ENCODE measurements at places on chromosomes 5 and 9.
A peak's percentile ranks its signal among the peaks of the same experiment; 100 is the strongest.

DNA sequence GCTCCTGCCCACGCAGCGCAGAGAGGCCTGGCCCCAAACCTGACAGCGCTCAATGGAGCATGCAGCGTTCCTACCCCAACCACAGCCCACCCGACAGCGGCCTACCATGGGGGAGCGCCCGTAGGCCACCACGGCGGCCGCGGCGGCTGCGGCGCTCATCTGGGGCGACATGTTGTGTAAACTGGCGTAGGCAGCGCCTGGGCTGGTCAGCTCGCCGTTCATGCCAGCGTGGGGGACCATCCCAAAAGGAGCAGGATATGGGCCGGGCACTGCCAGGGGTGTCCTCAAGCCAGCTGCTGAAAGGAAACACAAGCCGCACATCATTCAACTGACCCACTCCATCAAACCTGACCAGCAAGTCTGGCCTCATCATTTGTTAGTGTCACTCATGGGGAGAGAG is 77.7 kb downstream of the TLE1 start:
- DNase-seq = no peak

DNA sequence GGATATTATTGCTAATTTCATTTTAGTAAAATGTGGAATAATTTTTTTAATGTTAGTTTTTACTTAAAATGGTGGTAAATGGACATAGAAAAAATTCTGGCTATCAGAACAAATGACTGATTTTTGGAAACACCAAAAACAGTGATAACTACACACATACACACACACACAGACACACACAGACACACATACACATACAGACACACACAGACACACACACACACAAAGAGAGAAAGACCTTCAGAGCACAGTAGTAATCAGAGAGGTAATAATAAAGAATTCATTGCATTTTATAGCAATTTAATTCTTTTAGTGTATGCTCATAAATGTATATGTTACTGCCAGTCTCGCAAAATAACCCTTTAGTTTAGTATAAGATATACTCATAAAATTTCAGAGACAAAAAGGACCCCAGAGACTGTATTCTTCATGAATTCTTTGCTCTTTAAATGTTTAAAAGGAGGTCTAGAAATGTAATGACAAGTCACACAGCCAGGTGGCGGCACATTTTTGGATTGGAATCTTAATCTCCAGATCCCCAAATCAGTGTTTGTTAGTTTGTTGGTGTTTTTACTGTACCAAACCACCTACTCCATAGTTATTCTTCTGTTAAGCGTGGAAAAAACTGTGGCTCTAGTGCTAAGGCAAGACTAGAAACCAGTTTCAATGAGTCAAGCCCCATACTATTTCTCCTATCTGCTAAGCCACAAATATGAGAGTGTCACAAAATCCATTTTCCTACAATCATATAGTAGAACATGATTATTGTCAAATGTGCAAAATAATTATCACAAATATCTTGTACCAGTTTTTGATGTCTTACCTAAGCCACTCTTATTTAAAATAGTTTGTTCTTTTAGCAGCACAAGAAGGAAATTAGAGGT is 109.9 kb downstream of the EDIL3 start:
- DNase-seq = no peak

DNA sequence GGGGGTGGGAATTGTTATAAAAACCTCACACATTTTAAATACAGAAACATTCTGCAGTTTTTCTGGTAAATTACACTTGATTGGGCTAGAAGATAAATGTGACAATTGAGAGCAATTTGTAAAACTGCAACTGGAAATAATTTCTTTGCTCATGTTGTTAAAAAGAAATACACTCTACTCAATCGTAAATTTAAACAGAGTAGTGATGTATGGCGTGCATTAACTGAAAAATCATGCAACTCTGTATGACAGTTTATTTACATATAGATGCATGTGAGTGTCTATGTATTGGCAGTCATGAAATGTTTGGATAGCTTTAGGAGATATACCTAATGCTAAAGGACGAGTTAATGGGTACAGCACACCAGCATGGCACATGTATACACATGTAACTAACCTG is 554.9 kb downstream of the PRELID2 start:
- DNase-seq = no peak

- no peak for DNase-seq
Measured at GRCh38 chr9:87108661-87109060, 161.4 kb upstream of the GAS1 start.

DNA sequence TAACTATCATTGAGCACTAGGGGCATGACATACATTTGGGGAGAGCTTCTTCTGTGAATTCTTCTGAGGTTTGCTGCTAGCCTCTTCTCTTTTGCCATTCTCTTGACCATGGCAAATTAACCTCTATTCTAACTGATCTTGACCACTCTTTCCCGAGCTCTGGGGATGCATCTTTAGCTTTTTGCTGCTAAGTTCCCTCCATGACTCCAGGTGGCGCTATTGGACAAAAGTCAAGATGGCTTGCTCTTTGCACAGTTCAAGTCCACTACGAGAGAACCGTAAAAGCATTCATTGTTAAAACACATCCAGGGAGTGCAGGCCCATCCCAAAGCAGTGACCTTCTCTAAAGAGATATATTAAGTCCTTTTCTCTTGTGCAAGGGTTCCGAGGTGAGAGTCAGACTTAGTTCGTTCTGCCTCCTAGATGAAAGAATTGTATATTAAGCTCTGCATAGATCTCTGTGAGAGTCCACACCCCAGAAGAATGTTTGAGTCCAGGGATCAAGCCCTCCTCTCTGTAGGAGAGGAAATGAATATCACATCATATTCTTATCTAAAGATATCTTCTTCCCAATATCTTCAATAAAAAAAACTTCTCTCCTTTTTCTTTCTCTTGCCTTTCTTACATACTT is 1152.9 kb upstream of the CDH6 start:
- peak; percentile 58 for DNase-seq

DNA sequence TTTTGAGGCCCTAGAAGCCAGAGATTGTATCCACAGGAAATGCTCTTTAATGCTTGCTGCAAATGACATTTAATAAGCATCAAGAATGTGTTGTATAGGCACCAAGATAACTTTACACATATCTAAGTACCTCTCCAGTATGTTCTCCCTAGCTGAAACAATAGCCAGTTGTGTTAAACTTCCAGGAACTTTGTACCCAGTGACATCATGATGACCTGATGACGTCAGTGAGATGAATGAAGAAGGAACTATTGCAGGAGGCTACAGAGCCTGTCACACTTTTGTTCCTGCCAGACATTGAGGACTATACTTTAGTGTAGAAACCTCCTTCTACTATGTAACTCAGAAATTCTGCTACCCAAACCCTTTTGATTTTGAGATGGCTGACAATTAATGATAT is 129.8 kb downstream of the CD180 start:
- no peak for DNase-seq

GRCh38 chr5:63262185-63262981 is 683.8 kb downstream of the LRRC70 start:
- DNase-seq = no peak

GRCh38 chr5:116355819-116356601 is 218.6 kb downstream of the SEMA6A start:
- no peak for DNase-seq

GRCh38 chr9:80163889-80164288 is 592.1 kb downstream of the TLE4 start:
- no peak for DNase-seq

- DNase-seq = no peak
Measured at GRCh38 chr9:92685022-92685421, 15.1 kb upstream of the IPPK start.

DNA sequence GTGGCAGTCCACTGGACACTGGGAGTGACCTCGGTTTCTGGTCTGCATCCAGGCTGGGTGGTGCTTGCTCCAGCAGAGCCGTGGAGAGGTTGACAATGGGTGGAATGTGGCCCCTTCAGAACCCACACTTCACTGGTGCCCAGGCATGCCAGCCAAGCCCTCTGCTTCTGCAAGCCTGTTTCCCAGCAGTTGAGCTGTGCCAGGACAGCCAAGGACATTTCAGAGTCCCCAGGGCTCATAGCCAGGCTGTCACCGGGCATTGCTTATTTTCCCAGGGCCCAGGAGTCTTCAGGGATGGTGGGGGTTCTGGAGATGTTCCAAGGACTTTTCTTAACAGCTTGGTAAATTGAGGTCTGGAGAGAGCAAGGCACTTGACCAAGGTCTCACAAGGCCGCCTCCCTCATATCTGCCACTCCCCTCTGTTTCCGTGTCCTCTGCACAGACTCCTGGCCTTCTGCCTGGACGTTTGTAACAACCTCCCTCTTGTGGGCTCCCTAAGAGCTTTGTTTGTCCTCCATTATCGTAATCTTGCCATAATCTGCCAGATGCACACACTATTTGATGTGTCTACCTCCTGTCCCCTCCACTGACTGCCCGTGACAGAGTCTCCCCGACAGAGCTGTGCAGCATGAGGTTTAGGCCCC is 3.8 kb upstream of the NDST1 start:
- no peak for DNase-seq

GRCh38 chr5:96687080-96687479 is 24.9 kb downstream of the CAST start:
- DNase-seq = no peak

- DNase-seq = no peak
Measured at GRCh38 chr5:135211791-135212190, 177.8 kb upstream of the PITX1 start.

DNA sequence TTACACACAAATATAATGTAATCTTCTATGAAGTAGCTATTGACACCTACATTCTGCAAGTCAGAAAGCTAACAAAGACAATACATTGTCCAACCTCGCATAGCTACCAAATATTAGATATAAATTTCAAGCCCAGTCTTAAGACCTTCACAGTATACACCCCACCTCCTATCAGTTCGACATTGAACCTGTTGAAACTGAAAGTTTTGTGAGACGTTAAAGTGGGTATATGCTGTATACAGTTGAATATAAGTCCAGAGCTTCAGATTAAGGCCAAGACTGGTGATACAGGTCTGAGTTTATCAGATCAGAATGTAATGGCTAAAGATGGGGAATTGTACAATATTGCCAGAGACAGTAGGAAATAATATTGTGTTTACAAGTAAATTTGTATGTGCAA is 489.3 kb upstream of the RORB start:
- no peak for DNase-seq

GRCh38 chr5:78809444-78809843 is 160.9 kb upstream of the LHFPL2 start:
- no peak for DNase-seq

DNA sequence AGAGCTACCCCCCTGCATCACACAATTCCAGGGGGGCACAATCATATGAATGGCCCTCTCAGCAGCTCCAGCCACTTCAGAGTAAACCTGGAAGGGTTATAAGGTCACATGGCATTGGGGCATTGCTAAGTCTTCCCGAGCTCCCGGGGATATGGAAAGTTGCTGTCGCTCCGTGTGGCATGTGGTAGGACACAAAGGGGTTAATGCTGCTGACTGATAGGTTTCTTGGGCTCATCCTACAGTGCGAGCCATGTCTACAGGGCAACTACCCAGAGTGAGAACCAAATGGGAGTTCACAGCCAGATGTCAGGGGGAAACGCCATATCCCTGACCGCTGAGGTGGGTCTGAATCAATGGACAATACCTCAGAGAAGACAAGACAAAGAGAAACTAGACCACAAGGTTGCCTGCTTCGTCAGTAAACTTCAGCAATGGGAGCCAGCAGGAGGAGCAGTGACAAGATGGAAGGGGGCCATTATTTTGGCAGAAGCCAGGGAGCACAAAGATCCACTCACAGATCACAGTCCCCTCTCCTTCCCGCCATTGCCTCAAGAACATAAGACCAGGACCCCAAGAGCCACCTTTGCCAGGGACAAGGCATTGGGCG is 52.4 kb upstream of the SHISAL2B start:
- DNase-seq = no peak

DNA sequence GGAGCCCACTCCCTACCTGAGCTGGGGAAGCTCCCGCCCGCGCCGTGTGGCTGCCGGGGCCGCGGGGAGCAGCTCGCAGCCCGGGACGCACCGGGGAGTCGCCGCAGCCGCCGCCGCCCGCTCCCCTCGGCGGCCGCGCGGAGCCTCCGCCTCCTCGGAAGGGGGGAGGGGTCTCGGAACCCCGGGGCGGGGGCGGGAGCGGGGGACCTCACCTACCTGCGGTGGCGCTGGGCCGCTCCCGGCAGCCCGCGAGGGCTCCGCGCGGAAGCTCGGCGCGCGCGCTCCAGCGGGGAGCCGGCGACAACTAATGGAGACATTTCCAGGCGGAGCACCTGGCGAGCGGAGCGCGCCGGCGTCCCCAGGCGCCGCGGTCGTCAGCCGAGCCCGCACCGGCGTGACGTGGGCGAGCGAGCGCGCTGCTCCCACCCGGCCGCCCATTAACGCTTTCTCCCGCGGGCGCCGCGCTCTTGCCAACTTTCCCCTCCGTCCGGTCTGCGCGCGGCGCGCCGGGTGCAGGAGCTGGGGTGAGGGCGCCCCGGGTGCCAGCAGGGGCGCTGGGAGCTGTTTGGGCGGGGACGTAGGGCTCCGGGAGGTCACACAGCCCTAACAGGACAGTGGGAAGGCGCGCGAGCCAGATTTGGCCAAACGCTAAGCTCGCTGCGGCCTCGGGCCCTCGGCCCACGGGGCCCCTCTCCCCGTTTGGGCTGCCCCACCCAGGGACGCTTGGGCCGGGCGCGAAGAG is 4.3 kb upstream of the IRX4 start:
- DNase-seq = no peak

GRCh38 chr5:1134478-1134877 is 22.6 kb upstream of the SLC12A7 start:
- DNase-seq = no peak

All from NCI-H1417 (cell line).